ENCODE measurements at places on chromosomes 16 and 17. TPM values are rescaled to one million over a fixed set of nuclear protein-coding genes. Genes with fewer than 3 reads are reported as not detected.

TMEM235 gene
- not detected for total RNA-seq

PERCC1 gene
- not detected for total RNA-seq

CCL2 gene
- total RNA-seq = 42.1 TPM

TMEM92 gene
- total RNA-seq = 1.7 TPM

TBC1D3C gene
- not detected for total RNA-seq

ATF7IP2 gene
- 4.8 TPM for total RNA-seq

OTOP2 gene
- not detected for total RNA-seq
